Brain (organoid and tissue), 16 donors: ENCODE measurements at places on chromosomes 5 and 9. TPM values are rescaled to one million over a fixed set of nuclear protein-coding genes. Genes with fewer than 3 reads are reported as not detected.

Gene OR1J2
- not detected for polyA plus RNA-seq

Gene WWC1
- 29.0 TPM for polyA plus RNA-seq

Gene LEAP2
- not detected for polyA plus RNA-seq

Gene TMC1
- 0.29 TPM for polyA plus RNA-seq

Gene SLC31A1
- polyA plus RNA-seq: 19.4 TPM

Gene APBA1
- polyA plus RNA-seq: 13.5 TPM

Gene PTGER4
- 1.1 TPM for polyA plus RNA-seq

Gene PDLIM7
- 20.1 TPM for polyA plus RNA-seq

Gene SPATA9
- 0.34 TPM for polyA plus RNA-seq

Gene BRD9
- polyA plus RNA-seq: 44.0 TPM

Gene GEMIN5
- polyA plus RNA-seq: 9.3 TPM

Gene GCNT1
- polyA plus RNA-seq: 7.1 TPM

Gene GLRA1
- polyA plus RNA-seq: not detected

Gene IFNK
- not detected for polyA plus RNA-seq

Gene SLC23A1
- not detected for polyA plus RNA-seq

Gene DNAH5
- polyA plus RNA-seq: 0.41 TPM

Gene GFI1B
- not detected for polyA plus RNA-seq

Gene EFNA5
- 2.0 TPM for polyA plus RNA-seq

Gene PCDHGB1
- polyA plus RNA-seq: 2.6 TPM

Gene SPATA31A7
- not detected for polyA plus RNA-seq

Gene BAAT
- polyA plus RNA-seq: 0.19 TPM

Gene C5orf34
- 3.8 TPM for polyA plus RNA-seq

Gene NR6A1
- polyA plus RNA-seq: 0.53 TPM

Gene BOD1
- 60.0 TPM for polyA plus RNA-seq

Gene ANKRD20A1
- not detected for polyA plus RNA-seq

Gene ARID3C
- polyA plus RNA-seq: not detected

Gene PGM5
- polyA plus RNA-seq: 2.4 TPM

Gene SPIN1
- 98.1 TPM for polyA plus RNA-seq

Gene PCDHA13
- polyA plus RNA-seq: 0.36 TPM

Gene PRRX2
- polyA plus RNA-seq: 0.51 TPM

Gene RRAGA
- polyA plus RNA-seq: 217 TPM

Gene PCDHA9
- not detected for polyA plus RNA-seq

Gene PTTG1
- 172 TPM for polyA plus RNA-seq

Gene NUTM2F
- polyA plus RNA-seq: not detected

Gene AQP7
- 0.66 TPM for polyA plus RNA-seq

Gene IL4
- polyA plus RNA-seq: not detected

Gene CEP78
- polyA plus RNA-seq: 16.7 TPM

Gene PCDHB3
- 1.0 TPM for polyA plus RNA-seq

Gene SLC28A3
- not detected for polyA plus RNA-seq

Gene NELFB
- 89.9 TPM for polyA plus RNA-seq

Gene KCNIP1
- 14.4 TPM for polyA plus RNA-seq

Gene STOM
- 78.8 TPM for polyA plus RNA-seq

Gene CAPSL
- not detected for polyA plus RNA-seq

Gene LCN15
- 32.6 TPM for polyA plus RNA-seq

Gene PRR16
- polyA plus RNA-seq: 0.93 TPM

Gene LPAR1
- 53.3 TPM for polyA plus RNA-seq

Gene SLC2A8
- polyA plus RNA-seq: 23.4 TPM

Gene IFNB1
- not detected for polyA plus RNA-seq

Gene NIM1K
- 3.3 TPM for polyA plus RNA-seq
